ENCODE measurements at places on chromosomes 2 and 18.
A peak's percentile ranks its signal among the peaks of the same experiment; 100 is the strongest.

- H3K4me3 ChIP-seq: no peak overlapping the region
- no peak for DNase-seq
- no peaks in the 10 kb centered on the region for H3K27me3 ChIP-seq
- no peaks in the 10 kb centered on the region for H3K36me3 ChIP-seq
Observed at GRCh38 chr2:177660742-177661141, 268.2 kb downstream of the AGPS start.

DNA sequence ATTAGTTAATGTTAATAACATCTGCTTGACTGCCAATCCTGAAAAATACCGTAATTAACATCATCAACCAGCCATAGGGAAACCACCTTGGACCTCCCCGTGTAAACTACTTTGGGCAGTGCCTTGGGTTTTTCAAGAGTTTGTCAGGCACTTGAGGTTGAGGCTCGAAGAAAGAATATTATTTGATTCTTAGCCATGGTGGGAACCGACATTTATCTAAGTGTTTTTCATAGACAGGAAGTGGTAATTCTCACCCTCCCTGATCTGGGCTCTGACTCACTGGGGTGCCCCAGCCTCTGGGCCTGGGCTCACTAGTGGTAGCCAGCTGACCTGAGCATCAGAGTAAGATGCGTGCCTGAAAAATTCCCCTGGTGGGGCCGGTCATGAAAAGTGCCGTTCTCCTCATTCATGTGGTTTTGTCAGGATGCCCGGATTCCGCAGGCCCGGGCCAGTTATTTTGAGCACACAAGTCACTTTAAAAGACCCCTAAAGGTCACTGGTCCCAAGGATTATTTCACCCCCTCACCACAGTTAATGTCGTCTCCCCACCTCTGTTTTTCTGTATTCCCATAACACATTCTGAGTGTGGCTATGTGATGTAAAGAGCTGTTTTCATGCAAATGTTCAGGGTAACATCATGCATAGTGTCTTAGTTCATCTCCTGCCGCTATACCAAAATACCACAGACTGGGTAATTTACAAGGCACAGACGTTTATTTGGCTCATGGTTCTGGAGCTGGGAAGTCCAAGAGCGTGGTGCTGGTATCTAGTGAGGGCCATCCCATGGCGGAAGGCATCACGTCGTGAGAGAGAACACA, 21.6 kb upstream of the SPATA3 start:
- H3K4me1 ChIP-seq: peaks cover 1% of the 10 kb centered on the region
- H3K4me3 ChIP-seq: no peak overlapping the region
- no peaks in the 10 kb centered on the region for H3K27me3 ChIP-seq
- DNase-seq: no peak
- no peak overlapping the region for H3K27ac ChIP-seq
- H3K36me3 ChIP-seq: no peaks in the 10 kb centered on the region

DNA sequence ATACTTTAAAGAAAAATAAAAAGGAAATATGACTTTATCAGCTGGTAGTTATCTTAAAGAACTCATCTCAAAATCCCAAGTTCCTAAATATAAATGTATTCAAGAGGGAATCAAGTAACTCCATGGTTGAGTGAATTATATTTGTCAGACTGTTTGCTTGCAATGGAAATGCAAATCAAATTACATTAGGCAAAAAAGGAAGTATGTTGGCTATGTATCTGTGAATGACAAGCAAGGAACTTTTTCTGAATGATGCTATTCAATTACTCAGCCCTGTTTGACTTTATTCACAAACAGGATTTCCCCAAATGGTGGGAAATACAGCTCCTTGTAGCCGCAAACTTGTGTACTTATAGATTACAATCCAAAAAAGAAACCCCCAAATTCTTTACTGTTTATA, 309.1 kb downstream of the ARL6IP6 start:
- no peaks in the 10 kb centered on the region for H3K27me3 ChIP-seq
- no peak for DNase-seq
- no peaks in the 10 kb centered on the region for H3K36me3 ChIP-seq
- H3K4me1 ChIP-seq: no peaks in the 10 kb centered on the region
- H3K4me3 ChIP-seq: no peak overlapping the region

DNA sequence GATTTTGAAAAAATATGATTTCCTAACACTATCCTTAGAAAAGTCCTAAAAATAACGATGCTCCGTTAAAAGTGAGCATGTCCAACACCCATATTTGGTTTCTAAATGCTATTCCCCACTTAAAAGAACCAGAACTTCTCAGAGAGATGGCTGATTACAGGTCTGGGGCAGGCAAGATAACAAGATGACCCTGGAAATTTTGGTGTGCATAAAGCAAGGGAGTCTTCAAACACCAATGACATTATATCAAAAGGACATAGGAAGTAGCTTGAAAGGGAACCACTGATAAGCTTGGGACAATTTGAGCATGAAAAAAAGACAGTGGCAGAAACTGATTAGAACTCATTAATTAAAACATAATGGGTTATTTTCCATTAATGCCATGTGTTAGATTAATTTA, 17.9 kb downstream of the STK17B start:
- no peaks in the 10 kb centered on the region for H3K4me1 ChIP-seq
- no peak for DNase-seq
- H3K4me3 ChIP-seq: no peak overlapping the region

GRCh38 chr2:15730545-15731212, 139.0 kb downstream of the DDX1 start:
- H3K36me3 ChIP-seq: no peaks in the 10 kb centered on the region
- DNase-seq: peak; percentile 99
- no peak overlapping the region for H3K4me3 ChIP-seq
- H3K4me1 ChIP-seq: peaks cover 31% of the 10 kb centered on the region
- no peaks in the 10 kb centered on the region for H3K27me3 ChIP-seq
- peak overlapping the region; percentile 76 for H3K27ac ChIP-seq

DNA sequence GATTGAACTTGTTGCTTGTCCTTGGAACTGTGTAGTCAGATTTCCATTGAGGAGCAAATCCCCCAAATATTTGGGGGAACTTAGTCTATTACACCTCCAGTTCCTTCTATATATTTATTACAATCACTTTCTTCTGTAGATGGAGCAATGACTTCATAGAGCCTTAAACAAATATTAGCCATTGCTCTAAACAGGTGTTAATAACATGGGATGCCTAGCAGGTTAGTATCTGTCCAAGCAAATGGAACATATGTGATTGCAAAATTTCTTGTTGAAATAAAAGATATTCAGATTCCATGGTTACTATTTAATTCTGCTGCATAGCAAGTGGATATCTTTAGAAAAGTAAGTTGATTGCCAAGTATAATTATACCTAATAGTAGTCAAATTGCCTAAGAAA, 207.6 kb upstream of the NABP1 start:
- no peak overlapping the region for H3K4me3 ChIP-seq
- no peak overlapping the region for H3K27ac ChIP-seq
- no peak for DNase-seq
- no peaks in the 10 kb centered on the region for H3K36me3 ChIP-seq
- H3K4me1 ChIP-seq: no peaks in the 10 kb centered on the region
- no peaks in the 10 kb centered on the region for H3K27me3 ChIP-seq

DNA sequence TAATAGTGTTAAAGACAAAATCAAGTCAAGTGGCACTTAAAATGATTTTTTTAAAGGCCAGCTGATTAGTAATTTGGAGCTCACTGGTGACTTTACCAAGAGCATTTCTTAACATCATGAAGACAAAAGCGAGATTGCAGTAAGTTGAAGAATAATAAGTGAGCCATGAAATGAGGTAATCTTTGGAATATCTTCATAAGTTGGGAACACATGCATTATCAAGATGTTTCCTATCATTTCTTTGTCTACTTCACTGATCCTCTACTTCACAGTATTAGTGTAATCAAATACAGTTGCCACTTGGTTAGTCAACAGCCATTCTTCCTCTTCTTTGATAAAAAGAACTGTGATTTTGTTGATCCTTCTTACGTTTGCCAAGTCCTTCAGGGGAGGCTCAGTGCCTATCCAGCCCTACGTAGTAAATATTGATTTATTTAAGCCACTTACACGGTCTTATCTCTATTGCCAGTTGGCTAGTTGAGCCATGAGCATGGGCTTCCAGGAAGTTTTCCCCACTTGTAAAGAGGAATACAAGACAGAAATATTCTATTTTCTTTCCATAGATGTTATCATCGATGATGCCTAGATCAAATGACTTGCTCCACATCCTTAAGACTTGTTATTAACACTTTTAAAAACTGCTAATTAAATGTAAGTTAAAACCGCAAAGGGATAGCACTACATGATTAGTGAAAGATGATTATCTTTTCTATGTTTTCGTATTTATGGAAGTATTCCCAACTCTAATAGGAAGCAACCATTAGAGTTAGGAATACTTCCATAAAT, 46.1 kb downstream of the YES1 start:
- no peak overlapping the region for H3K27ac ChIP-seq
- H3K27me3 ChIP-seq: no peaks in the 10 kb centered on the region
- no peak overlapping the region for H3K4me3 ChIP-seq
- no peaks in the 10 kb centered on the region for H3K4me1 ChIP-seq
- H3K36me3 ChIP-seq: no peaks in the 10 kb centered on the region

- peaks cover 6% of the 10 kb centered on the region for H3K4me1 ChIP-seq
- H3K4me3 ChIP-seq: no peak overlapping the region
- no peak for DNase-seq
- no peaks in the 10 kb centered on the region for H3K27me3 ChIP-seq
- H3K27ac ChIP-seq: no peak overlapping the region
- no peaks in the 10 kb centered on the region for H3K36me3 ChIP-seq
Observed at GRCh38 chr2:197673106-197673505, 2.3 kb downstream of the RFTN2 start.

DNA sequence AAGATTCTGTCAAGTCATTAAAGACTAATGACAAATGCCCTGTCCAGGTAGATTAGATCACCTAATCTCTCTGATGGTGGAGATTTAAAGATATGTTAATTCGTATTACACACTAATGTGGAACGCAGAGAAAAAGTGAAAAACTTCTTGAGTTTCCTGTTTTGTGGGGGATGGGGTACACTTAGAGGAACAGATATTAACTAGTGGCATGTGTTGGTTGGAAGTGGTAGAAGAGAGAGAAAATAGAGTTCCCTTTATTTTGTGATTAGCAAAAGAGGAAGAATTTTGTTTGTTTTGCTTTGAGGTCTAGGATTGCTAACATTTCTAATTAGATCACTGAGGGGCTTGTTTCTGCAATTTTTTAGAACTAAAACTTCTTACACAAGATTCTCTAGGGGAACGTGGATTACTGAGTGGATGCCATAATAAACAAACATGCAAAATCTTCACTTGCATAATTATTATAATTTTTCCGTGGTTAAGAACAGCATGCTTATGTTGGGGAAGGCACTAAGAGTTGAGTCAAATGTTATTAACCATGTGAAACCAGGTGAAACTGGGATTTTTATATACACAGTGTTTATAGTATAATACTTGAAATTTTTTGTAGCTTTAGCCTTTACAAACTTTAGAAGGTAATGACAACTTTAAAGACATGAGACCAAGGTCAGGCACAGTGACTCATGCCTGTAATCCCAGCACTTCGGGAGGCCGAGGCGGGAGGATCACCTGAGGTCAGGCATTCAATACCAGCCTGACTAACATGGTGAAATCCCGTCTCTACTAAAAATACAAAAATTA, 97.4 kb upstream of the STK17B start:
- no peak for DNase-seq
- no peaks in the 10 kb centered on the region for H3K36me3 ChIP-seq
- H3K27ac ChIP-seq: no peak overlapping the region
- no peaks in the 10 kb centered on the region for H3K4me1 ChIP-seq
- no peaks in the 10 kb centered on the region for H3K27me3 ChIP-seq

DNA sequence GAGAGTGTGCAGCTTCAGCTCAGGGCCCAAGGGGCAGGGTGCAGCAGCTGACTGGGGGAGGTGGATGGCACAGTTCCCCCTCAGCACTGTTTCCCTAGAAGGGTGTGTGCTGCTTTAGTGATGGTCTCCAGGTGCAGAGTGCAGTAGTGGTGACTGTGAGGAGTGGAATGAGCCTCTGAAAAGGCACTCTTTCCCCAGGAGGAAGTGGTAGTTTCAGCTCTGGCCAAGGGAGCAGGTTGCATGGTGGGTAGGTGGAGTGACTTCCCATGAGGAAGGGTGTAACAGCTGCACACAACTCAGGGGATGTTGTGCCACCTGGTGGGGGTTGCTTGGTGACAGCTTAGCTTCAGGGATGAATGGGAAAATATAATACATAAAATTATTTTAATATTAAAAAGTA, 251.5 kb upstream of the NXPH2 start:
- no peaks in the 10 kb centered on the region for H3K27me3 ChIP-seq
- H3K4me3 ChIP-seq: no peak overlapping the region
- no peak overlapping the region for H3K27ac ChIP-seq
- DNase-seq: no peak
- H3K36me3 ChIP-seq: no peaks in the 10 kb centered on the region

DNA sequence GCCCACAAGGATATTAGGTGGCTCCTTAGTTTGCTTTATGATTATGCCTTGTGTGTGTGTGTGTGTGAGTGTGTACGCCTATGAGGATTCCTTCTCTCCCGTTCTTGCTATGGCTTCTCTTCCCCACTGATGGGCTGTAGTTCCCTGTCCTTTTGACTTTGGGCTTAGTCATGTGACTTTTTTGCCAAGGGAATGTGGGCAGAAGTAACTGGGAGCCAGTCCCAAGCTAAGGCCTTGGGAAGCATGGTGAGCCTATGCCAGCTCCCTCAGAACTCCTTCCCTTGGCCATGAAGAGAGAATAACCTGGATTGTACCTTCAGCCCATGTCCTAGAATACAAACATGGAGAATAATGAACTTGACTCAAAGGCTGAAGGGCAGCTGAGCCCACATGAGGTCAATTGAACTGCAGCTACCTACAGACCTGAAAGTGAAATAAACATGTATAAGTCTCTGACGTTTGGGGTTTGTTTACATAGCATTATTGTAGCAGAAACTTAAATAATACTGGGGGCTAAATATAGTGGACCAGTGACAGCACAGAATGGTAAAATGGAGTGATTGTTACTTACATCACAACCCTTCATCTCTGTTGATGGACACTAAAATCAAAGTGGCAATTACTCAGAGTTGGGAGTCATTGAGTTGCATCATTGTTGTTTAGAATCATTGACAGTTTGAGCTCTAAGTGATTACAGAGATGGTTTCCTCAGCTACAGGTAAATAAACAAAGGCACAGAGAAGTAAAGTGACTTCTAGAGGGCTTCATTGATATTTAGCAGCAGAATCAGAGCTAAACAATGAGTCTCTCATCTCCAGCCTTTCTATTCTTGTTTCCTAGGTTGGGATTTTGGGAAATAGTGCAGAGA, 15.3 kb upstream of the IL36G start:
- H3K27me3 ChIP-seq: no peaks in the 10 kb centered on the region
- no peak for DNase-seq
- no peak overlapping the region for H3K4me3 ChIP-seq
- no peaks in the 10 kb centered on the region for H3K4me1 ChIP-seq
- H3K27ac ChIP-seq: no peak overlapping the region

- no peaks in the 10 kb centered on the region for H3K4me1 ChIP-seq
- no peak for DNase-seq
- no peak overlapping the region for H3K4me3 ChIP-seq
- no peaks in the 10 kb centered on the region for H3K27me3 ChIP-seq
- no peak overlapping the region for H3K27ac ChIP-seq
Observed at GRCh38 chr2:152054593-152054992, 44.3 kb downstream of the CACNB4 start.

- no peaks in the 10 kb centered on the region for H3K4me1 ChIP-seq
- DNase-seq: no peak
- no peaks in the 10 kb centered on the region for H3K36me3 ChIP-seq
Observed at GRCh38 chr2:119231975-119232665, 8.5 kb downstream of the STEAP3 start.

Measured in ovary (tissue), 10 donors.